ENCODE measurements at places on chromosomes 3 and 15. TPM values are rescaled to one million over a fixed set of nuclear protein-coding genes. Genes with fewer than 3 reads are reported as not detected.

Gene CEP97
- total RNA-seq = 7.6 TPM

DNA sequence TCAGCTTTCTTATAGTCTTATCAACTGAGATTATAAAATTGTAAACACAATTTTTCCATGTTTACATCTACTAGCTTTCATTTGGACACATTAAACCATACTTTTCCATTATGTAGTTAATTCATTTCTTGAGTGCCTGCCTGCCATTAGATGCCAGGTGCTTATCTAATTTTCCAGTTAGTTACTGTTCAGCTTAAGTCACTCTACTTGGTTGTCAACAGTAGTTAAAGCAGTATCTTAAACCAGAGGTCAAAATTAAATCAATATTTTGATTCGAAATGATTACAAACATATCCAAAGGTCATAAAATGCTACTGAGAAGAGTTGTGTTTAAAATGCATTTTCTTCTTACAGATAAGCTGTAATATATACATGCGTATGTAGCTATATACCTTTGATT lies 56.2 kb upstream of the UBP1 start:
- H3K27ac ChIP-seq = no peak overlapping the region
- H3K4me3 ChIP-seq = no peak overlapping the region
- no peak for DNase-seq
- H3K36me3 ChIP-seq = peaks cover 25% of the 10 kb centered on the region
- no peaks in the 10 kb centered on the region for H3K4me1 ChIP-seq
- no peaks in the 10 kb centered on the region for H3K27me3 ChIP-seq

DNA sequence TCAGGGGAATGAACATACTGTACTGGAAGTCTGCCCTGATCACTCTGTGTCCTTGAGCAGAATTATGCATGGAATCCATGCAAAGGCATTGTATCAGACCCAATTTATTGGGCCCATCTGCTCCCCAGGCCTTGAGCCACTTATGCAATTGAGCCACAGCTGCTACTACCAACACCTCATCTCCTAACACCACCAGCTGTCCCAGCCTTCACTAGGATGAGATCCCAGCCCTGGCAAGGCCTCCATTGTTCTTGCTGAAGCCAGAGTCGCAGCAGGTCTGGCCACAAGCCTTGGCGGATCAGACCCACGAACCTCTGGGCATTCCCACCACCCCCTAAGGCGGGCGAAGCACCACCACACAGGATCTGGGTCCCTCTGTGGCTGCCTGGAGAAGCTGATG lies 9.2 kb upstream of the NME9 start:
- H3K4me3 ChIP-seq = no peak overlapping the region
- DNase-seq = no peak
- H3K27me3 ChIP-seq = no peaks in the 10 kb centered on the region
- no peak overlapping the region for H3K27ac ChIP-seq

DNA sequence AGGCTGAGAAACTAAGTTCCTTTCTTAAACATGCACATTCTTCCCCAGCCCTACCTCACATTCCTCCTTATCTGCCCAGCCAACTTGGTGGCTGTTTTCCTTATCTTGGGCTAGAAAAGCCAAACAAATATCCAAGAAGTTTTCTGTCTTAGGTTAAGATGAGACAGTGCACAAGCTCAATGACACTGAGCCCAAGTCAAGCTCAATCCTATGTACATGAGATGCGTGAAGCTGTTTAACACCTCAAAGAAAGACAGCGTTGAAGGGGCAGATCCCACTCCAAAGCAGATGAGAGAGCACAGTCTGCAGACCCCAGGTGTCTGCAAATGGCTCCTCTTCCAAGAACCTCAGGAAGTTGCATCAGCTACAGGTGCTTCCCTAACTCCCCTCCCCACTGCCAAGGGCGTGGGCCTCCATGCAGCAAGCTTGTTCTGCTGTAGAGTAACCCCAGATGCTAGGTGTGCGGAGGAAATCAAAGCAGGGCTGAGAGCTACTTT lies 16.6 kb downstream of the LRRC2 start:
- H3K4me1 ChIP-seq = no peaks in the 10 kb centered on the region
- DNase-seq = no peak
- H3K27me3 ChIP-seq = no peaks in the 10 kb centered on the region
- H3K36me3 ChIP-seq = no peaks in the 10 kb centered on the region

Gene ERC2
- 1.4 TPM for total RNA-seq

DNA sequence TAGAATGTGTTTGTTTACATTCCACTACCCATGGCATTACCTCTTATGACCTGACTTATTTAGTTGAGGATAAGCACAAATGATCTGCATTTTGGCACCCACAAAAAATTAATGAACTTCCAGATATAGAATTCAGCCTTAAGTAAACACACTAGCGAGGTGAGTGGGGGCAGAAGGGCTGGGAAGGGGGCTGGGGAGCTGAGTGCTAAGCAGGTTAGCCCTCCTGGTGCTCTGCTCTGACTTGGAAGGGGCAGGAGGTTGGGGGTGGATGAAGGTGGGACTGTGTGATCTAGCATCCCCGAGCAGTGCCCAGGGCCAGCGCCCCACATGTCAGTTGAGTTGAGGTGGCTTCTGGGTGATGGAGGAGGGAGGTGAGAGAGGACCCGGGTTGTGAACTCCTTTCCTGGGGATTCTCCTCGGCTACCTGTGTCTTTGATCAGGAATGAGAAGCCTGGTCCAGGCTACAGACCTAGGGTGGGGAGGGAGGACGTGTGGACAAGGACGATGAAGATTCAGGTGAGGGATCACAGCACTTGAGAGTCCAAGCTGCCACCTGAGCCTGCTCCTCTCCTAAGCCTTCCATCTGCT lies 178.6 kb upstream of the SMAD3 start:
- H3K4me3 ChIP-seq = no peak overlapping the region
- H3K27ac ChIP-seq = no peak overlapping the region
- no peaks in the 10 kb centered on the region for H3K27me3 ChIP-seq

- peaks cover 32% of the 10 kb centered on the region for H3K36me3 ChIP-seq
- peak overlapping the region; percentile 42 for H3K27ac ChIP-seq
- no peaks in the 10 kb centered on the region for H3K27me3 ChIP-seq
Measured at GRCh38 chr3:50581459-50581842, 12.1 kb downstream of the HEMK1 start.

GRCh38 chr15:74258456-74259291 lies 22.5 kb downstream of the CCDC33 start:
- H3K4me1 ChIP-seq = no peaks in the 10 kb centered on the region
- no peak overlapping the region for H3K4me3 ChIP-seq
- no peak for DNase-seq
- H3K27me3 ChIP-seq = peaks cover 18% of the 10 kb centered on the region
- no peaks in the 10 kb centered on the region for H3K36me3 ChIP-seq

Gene ZPLD1
- not detected for total RNA-seq

Gene ATP10A
- total RNA-seq = 31.1 TPM

GRCh38 chr15:97504031-97504792 lies 456.3 kb upstream of the ARRDC4 start:
- H3K27ac ChIP-seq = no peak overlapping the region
- no peak overlapping the region for H3K4me3 ChIP-seq
- no peaks in the 10 kb centered on the region for H3K36me3 ChIP-seq
- no peak for DNase-seq
- H3K27me3 ChIP-seq = no peaks in the 10 kb centered on the region
- H3K4me1 ChIP-seq = no peaks in the 10 kb centered on the region

DNA sequence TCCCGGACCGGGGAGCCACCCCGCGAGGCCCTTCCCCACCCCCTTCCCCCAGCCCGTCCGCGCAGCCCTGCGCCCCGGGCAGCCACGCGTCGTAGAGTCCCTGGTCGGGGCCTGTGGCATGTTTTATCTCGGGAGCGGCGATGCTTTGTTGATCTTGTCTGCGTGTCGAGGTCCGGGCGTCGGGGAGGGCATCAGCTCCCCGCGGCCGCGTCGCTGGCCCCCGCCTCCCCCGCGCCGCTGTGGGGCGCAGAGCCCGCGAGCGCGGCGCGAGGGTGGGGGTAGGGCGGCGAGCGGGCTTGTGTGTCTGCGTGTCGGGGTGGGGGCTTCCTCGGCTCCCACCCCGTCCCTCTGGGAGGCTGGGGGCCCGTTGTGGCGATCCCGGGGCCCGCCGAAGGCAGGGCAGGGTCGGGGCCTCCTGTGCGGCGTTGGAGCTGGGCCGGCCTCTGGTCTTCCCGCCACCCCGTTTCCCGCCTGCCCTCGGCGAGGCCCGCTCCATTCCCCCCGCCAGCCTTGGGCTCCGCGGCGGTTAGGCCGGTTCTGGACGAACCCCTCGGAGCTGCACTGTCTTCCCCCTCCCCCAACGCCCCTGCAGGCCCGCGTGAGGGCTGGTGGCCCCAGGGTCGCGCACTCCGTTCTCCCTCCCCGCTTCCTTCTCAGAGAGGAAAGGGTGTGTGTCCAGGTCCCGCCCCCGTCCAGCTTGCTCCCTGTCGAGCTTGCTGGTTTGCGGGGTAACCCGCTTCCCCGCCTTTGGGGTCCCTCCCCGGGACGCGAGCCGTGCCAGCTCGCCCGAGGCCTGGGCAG lies 695 bp downstream of the GMPS start:
- DNase-seq = peak; percentile 84
- H3K4me3 ChIP-seq = peak overlapping the region; percentile 98
- no peaks in the 10 kb centered on the region for H3K36me3 ChIP-seq
- H3K27ac ChIP-seq = peak overlapping the region; percentile 92
- peaks cover 20% of the 10 kb centered on the region for H3K4me1 ChIP-seq

GRCh38 chr3:194014756-194015155 lies 121.2 kb upstream of the HES1 start:
- DNase-seq = no peak
- H3K27me3 ChIP-seq = no peaks in the 10 kb centered on the region
- H3K36me3 ChIP-seq = no peaks in the 10 kb centered on the region
- no peaks in the 10 kb centered on the region for H3K4me1 ChIP-seq
- H3K27ac ChIP-seq = no peak overlapping the region
- H3K4me3 ChIP-seq = no peak overlapping the region

- H3K4me3 ChIP-seq = no peak overlapping the region
- no peaks in the 10 kb centered on the region for H3K4me1 ChIP-seq
- no peaks in the 10 kb centered on the region for H3K27me3 ChIP-seq
- H3K27ac ChIP-seq = peak overlapping the region; percentile 45
Measured at GRCh38 chr15:89196994-89197393, 24.4 kb downstream of the RLBP1 start.

Gene CEP19
- 1.6 TPM for total RNA-seq

Gene ARL6IP5
- total RNA-seq = 132 TPM

DNA sequence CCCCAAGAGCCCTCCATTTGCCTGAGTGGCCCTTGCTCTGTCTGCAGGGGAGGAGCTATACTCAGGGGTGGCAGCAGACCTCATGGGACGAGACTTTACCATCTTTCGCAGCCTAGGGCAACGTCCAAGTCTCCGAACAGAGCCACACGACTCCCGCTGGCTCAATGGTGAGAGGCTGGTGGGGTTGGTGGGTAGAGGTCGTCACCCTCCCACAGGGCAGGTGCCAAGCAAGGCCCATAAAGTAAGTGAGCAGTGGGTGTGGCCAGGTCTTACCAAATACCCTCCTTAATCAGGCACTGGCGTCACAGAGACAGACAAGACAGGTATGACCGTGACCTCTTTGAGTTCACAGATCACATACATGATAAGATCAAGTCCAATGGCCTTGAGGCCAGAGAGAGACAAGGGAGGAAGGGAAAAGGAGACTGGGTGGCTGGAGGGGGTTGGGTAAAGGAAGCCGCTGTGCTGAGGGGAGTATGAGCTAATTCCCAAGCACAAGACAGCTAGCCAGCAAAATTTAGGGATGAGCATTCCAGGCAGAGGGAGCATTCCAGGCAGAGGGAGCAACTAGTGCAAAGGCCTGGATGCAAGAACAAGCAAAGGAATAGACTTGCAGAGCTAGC lies 2.5 kb downstream of the SEMA3B start:
- no peak for DNase-seq
- H3K4me1 ChIP-seq = peaks cover 36% of the 10 kb centered on the region
- H3K27ac ChIP-seq = no peak overlapping the region
- no peaks in the 10 kb centered on the region for H3K36me3 ChIP-seq
- peaks cover 7% of the 10 kb centered on the region for H3K27me3 ChIP-seq
- H3K4me3 ChIP-seq = no peak overlapping the region

DNA sequence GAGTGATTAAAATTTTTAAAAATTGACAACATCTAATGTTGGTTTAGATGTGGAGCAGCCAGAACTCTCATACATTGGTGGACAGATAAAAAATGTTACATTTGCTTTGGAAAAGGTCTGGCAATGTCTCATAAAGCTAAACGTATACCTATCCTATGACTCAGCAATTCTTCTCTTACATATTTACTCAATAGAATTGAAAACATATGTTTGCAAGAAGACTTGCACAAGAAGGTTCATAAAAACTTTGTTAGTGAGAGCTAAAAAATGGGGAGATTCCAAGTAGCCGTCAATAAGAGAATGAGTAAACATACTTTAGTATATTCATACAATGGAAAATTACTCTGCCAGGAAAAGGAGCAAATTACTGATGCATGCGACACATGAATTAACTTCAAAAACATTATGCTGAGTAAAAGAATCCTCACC lies 30.0 kb downstream of the MASP1 start:
- H3K36me3 ChIP-seq = no peaks in the 10 kb centered on the region
- no peak overlapping the region for H3K4me3 ChIP-seq
- no peak for DNase-seq
- H3K27me3 ChIP-seq = no peaks in the 10 kb centered on the region
- peaks cover 24% of the 10 kb centered on the region for H3K4me1 ChIP-seq

DNA sequence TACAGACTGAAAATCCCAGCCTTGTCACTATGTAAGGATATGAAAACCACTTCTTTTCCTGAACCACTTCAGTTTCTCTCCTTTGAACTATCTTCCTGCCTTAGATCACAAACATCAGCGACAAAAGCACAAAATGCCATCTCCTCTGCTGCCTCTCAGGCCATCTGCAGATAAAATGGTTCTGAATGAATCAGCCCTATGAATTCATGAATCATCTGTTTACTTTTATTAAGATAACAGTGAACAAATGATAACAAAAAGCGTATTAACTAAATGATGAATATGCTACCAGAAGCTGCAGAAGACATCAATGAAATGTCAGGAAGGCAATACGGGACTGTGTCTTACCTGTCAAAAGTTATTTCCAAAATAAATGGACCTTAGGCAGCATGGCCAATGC lies 928.1 kb downstream of the ROBO1 start:
- H3K36me3 ChIP-seq = no peaks in the 10 kb centered on the region
- H3K4me3 ChIP-seq = no peak overlapping the region
- no peak overlapping the region for H3K27ac ChIP-seq
- no peaks in the 10 kb centered on the region for H3K4me1 ChIP-seq

- peaks cover 8% of the 10 kb centered on the region for H3K4me1 ChIP-seq
- H3K27me3 ChIP-seq = no peaks in the 10 kb centered on the region
- H3K27ac ChIP-seq = no peak overlapping the region
- no peak overlapping the region for H3K4me3 ChIP-seq
- H3K36me3 ChIP-seq = no peaks in the 10 kb centered on the region
Measured at GRCh38 chr3:27500035-27500434, 15.9 kb upstream of the SLC4A7 start.

Gene ITPKA
- 0.67 TPM for total RNA-seq

DNA sequence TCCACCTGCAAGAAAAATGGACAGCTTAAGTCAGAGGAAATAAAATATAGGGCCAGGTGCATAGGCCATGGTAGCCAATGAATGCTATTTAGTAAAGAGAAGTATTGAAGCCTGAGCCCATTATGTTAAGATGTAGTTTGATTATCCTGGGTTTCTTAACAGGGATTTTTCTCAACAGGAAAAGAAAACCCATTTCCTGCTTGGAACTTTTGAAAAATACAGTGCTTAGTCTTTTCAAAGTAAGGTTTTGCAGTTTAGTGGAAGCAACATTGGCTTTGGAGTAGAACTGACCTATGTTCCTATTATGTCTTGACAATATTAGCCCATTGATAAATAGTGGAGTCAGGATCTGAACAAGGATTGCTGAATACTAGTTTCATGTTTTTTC lies 259.5 kb upstream of the TGFBR2 start:
- DNase-seq = no peak
- no peak overlapping the region for H3K4me3 ChIP-seq
- H3K27me3 ChIP-seq = no peaks in the 10 kb centered on the region
- H3K4me1 ChIP-seq = peaks cover 10% of the 10 kb centered on the region

- peak; percentile 99 for DNase-seq
- H3K4me1 ChIP-seq = peaks cover 13% of the 10 kb centered on the region
- H3K27ac ChIP-seq = peak overlapping the region; percentile 95
Measured at GRCh38 chr3:39383881-39384664, 903 bp downstream of the SLC25A38 start.

Gene CCR9
- not detected for total RNA-seq
